ENCODE measurements at places on chromosomes 2 and 18. TPM values are rescaled to one million over a fixed set of nuclear protein-coding genes. Genes with fewer than 3 reads are reported as not detected.
A peak's percentile ranks its signal among the peaks of the same experiment; 100 is the strongest.

DNA sequence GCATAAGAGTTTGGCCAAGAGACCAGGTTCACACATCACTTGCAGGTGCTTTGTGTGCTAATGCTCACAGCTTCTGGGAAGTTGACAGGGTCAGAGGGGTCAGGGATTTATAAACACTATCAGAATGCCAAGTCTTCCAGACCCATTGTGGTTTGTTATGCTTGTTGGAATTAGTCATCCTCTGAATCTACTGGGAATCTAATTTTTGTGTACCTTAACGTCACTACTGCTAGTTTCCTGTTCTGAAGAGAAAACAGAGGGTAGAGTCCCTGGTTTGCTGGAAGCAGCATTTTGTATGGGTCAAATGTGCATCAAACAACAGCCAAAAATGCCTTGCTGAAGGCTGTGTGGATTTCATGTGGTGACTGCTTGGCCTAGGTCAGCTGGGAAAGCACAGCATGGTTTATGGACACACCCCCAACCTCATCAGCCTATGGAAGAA lies 33.3 kb downstream of the ANTXR1 start:
- no peak overlapping the region for H3K4me3 ChIP-seq
- no peaks in the 10 kb centered on the region for H3K27me3 ChIP-seq
- peaks cover 40% of the 10 kb centered on the region for H3K36me3 ChIP-seq
- DNase-seq, result no peak

- no peak for DNase-seq
- peaks cover 42% of the 10 kb centered on the region for H3K4me1 ChIP-seq
- H3K27me3 ChIP-seq, result no peaks in the 10 kb centered on the region
- no peak overlapping the region for H3K4me3 ChIP-seq
- peak overlapping the region; percentile 98 for H3K27ac ChIP-seq
Measured at GRCh38 chr2:216791303-216791702, 68.6 kb downstream of the TNP1 start.

- peaks cover 6% of the 10 kb centered on the region for H3K36me3 ChIP-seq
- H3K27ac ChIP-seq, result no peak overlapping the region
Measured at GRCh38 chr18:11268153-11268552, 118.8 kb upstream of the PIEZO2 start.

GRCh38 chr2:215447673-215448081 lies 11.8 kb upstream of the FN1 start:
- peaks cover 43% of the 10 kb centered on the region for H3K4me1 ChIP-seq
- no peak for DNase-seq
- no peaks in the 10 kb centered on the region for H3K27me3 ChIP-seq
- H3K36me3 ChIP-seq, result peaks cover 9% of the 10 kb centered on the region

GRCh38 chr18:48013162-48013561 lies 82.7 kb upstream of the SMAD2 start:
- peaks cover 3% of the 10 kb centered on the region for H3K36me3 ChIP-seq
- no peak overlapping the region for H3K4me3 ChIP-seq
- H3K27ac ChIP-seq, result no peak overlapping the region

- no peak overlapping the region for H3K27ac ChIP-seq
- DNase-seq, result no peak
- H3K4me1 ChIP-seq, result no peaks in the 10 kb centered on the region
- H3K27me3 ChIP-seq, result peaks cover 18% of the 10 kb centered on the region
- H3K4me3 ChIP-seq, result no peak overlapping the region
- no peaks in the 10 kb centered on the region for H3K36me3 ChIP-seq
Measured at GRCh38 chr18:29855637-29856036, 1186.9 kb downstream of the DSC3 start.

Gene CNDP2
- total RNA-seq, result 57.7 TPM

Measured in chondrocyte (in vitro differentiated cells).